ENCODE measurements at places on chromosomes 2 and 18.

DNA sequence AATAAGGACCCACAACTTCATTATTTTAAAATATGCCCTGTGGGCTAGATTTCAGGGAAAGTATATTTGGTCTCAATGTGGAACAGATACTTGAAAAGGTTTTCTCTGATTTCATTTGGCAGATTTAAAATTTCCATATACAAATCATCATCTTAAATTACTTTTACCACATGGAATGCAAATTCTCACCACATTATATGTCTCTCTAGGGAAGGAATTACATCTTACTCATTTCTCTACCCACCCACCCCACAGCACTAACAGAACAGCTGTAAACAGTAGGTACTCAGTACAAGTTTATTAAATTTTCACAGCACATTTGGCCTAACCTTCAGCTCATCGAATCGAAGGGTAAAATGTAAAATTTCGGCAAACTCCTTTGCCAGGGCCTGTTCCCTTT lies 104.0 kb downstream of the CYRIA start:
- no peak for DNase-seq

DNA sequence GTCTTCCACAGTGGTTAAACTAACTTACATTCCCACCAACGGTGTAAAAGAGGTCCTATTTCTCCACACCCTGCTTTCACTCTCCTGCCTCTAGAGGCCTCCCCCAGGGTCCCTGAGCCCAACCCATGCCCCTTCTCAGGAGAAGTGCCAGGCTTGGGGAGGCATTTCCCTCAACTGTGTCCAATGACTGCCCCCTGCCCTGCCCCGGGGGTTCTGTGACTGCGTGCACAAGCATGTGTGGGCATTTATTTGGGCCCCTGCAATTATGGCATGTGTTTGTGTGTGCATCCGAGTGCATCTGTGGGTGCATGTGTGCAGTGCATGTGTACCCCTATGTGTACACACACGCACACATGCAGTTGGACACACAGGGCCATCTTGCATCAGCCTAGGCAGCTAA lies 57.3 kb downstream of the INHBB start:
- no peak for DNase-seq

- DNase-seq = no peak
Measured at GRCh38 chr2:218344090-218344754, 12.4 kb upstream of the CATIP start.

GRCh38 chr18:79343567-79344207 lies 52.0 kb upstream of the NFATC1 start:
- no peak for DNase-seq

DNA sequence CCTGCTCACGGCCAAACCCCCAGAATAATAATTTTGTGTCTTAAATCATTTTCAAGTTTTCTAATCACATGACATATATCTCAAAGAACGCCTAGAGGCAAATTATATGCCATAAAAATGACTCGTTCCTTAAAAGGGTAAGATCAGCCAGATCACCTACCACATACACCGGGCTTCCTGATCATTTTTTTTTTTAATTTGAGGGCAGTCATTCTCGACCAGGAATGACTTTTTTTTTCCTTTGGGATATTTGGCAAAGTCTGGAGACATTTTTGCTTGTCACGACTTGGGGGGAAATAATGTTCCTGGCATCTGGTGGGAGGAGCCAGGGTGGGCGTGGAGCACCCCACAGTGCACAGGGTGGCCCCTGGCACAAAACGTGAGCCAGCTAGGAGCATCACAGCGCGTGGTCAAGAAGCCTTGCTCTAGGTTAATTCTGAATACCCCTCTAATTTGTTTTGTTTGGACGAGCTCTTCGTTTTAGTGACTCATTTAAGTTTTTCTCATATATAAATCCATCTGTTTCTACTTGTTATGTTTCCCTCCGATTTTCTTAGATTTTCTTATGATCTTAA lies 94.9 kb downstream of the TWIST2 start:
- DNase-seq = no peak

DNA sequence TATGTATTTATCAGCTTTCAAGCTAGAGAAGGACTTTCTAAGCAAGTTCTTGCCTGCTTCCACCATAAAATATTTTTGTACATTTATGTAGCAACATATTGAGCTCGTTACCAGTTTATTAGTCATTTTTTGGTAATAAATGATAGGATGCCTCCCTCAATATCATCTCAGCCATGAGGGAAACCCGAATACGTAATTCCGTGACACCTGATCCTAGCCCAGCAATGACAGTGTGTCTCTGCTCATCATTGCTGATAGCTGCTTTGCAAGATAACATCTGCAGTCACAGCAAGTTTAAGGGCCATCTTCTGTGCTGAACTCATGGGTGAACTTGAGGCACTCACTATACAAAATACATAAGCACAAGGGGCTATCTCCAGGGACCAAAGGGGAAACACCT lies 62.2 kb downstream of the COL6A3 start:
- DNase-seq = no peak

GRCh38 chr2:79016342-79016741 lies 9.2 kb upstream of the REG3G start:
- DNase-seq = no peak

- no peak for DNase-seq
Measured at GRCh38 chr2:232981356-232981755, 31.7 kb downstream of the NGEF start.

DNA sequence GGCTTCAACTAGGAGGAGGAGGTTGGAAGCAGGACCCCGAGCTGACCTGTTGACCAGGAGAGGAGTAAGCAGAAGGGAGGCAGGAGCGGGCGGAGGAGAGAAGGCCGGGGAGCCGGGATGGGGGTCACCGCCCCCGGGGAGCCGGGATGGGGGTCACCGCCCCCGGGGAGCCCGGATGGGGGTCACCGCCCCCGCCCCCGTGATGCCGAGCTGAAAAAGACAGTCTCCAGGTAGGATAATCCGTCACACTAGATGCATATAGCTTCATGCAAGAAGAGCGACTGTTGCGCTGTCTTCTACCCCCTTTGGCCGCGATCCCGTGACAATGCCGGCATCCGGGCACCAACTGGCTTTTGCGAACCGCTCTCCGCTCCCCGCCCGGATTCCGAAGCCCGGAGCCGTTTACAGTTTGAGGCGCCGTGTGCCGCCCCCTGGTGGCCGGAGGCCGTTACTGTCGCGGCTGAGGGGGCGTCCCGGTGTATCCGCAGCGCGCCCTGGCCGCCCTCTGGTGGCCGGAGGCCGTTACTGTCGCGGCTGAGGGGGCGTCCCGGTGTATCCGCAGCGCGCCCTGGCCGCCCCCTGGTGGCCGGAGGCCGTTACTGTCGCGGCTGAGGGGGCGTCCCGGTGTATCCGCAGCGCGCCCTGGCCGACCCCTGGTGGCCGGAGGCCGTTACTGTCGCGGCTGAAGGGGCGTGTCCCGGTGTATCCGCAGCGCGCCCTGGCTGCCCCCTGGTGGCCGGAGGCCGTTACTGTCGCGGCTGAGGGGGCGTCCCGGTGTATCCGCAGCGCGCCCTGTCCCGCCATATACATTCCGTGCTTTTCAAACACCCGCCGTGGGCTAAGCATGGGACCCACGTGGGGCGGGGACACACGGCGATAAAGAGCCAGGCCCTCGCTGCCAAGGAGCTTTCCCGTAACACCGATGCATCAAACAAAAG lies 89.6 kb downstream of the ACTR3 start:
- DNase-seq = peak; percentile 80

- no peak for DNase-seq
Measured at GRCh38 chr2:56522605-56523089, 338.9 kb downstream of the CCDC85A start.

Data from stimulated activated CD4-positive, alpha-beta T cell treated with anti-CD3 and anti-CD28 coated beads, Interleukin-15, amount 100 ng/mL, for 24 hours (primary cell).